ENCODE measurements at places on chromosomes 7 and 10. TPM values are rescaled to one million over a fixed set of nuclear protein-coding genes. Genes with fewer than 3 reads are reported as not detected.

- no peak for DNase-seq
- H3K27ac ChIP-seq = no peak overlapping the region
- peaks cover 6% of the 10 kb centered on the region for H3K36me3 ChIP-seq
These were observed 30.8 kb downstream of the PDIA4 start for GRCh38 chr7:148997497-148997896.

DNA sequence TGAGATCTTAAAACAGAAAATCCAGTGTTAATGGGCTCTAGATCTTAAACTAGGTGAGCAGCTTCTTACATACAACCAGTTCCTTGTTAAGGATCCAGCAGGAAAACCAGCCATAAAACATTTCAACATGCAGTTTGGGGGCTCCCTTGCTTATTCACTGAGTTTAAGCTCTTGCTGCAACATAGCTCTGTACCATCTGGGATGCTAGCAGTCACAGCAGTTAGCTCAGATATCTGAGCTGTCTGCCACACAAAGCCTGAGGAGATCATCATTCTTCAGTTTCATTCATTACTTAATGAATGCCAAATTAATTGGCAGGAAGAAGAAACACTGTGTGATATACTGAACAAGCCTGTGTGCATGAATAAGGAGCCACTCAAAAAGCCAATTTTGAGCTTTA is 62.8 kb downstream of the PODXL start:
- H3K4me3 ChIP-seq = no peak overlapping the region
- DNase-seq = no peak
- no peaks in the 10 kb centered on the region for H3K27me3 ChIP-seq
- H3K27ac ChIP-seq = no peak overlapping the region

- H3K27ac ChIP-seq = no peak overlapping the region
- no peak overlapping the region for H3K4me3 ChIP-seq
- peaks cover 12% of the 10 kb centered on the region for H3K4me1 ChIP-seq
- H3K36me3 ChIP-seq = no peaks in the 10 kb centered on the region
These were observed 35.7 kb downstream of the ITIH2 start for GRCh38 chr10:7738536-7739407.

DNA sequence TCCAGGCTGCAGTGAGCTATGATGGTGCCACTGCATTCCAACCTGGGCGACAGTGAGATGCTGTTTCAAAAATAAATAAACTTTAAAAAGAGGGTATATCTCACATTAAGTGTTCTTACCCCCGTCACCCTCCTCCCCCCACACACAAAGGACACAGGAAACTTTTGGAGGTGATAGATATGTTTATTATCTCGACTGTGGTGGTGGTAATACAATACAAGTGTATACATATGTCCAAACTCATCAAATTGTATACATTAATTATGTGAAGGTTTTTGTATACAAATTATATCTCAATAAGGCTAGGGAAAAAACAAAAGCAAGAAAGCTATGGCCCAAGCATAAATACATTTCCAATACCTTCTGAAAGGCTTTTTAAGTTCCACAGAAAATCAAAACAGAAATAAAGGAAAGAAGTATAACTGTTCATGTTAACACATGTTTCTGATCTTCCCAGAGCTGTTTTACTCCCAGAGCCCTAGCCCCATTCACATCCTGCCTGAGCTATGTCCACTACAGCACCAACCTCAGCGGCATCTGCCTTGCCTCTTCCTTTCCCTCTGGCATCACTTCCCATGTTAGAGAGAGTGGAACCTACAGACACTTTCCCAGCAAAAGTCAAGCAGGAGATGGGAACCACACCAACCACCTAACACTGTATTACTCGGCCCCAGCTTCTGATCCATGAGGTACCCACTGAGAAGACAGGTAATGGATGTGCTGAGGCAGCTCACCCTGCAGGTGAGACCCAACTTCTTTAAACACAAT is 48.1 kb downstream of the SGMS1 start:
- DNase-seq = no peak
- no peaks in the 10 kb centered on the region for H3K4me1 ChIP-seq
- no peaks in the 10 kb centered on the region for H3K36me3 ChIP-seq
- H3K27ac ChIP-seq = no peak overlapping the region
- no peaks in the 10 kb centered on the region for H3K27me3 ChIP-seq

DNA sequence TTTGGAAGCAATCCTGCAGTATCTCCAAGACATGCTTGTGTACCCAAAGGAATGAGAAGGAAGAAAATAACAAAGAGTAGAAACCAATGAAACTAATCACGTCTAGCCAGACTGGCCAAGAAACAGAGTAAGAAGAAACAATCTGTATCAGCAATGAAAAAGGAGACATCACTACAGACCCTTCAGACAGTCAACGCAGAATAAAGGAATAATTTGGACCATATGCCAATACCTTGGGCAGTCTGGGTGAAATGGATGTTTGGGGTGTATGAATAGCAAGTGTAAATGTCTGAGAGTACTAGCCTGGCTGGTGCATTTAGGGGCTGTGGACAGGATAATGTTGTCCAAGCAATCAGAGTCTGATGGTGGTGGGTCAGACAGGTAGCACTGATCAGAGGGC is 61.1 kb downstream of the SLC29A4 start:
- H3K4me3 ChIP-seq = no peak overlapping the region
- DNase-seq = no peak
- H3K27ac ChIP-seq = no peak overlapping the region
- H3K27me3 ChIP-seq = no peaks in the 10 kb centered on the region
- H3K4me1 ChIP-seq = peaks cover 6% of the 10 kb centered on the region
- peaks cover 69% of the 10 kb centered on the region for H3K36me3 ChIP-seq

FOXI2 gene
- total RNA-seq = not detected

- no peak for DNase-seq
These were observed 143.8 kb downstream of the AVL9 start for GRCh38 chr7:32639122-32639521.

GRCh38 chr7:17038783-17039170 is 157.0 kb upstream of the AGR3 start:
- H3K27me3 ChIP-seq = peaks cover 4% of the 10 kb centered on the region
- no peak overlapping the region for H3K4me3 ChIP-seq
- H3K4me1 ChIP-seq = peaks cover 38% of the 10 kb centered on the region
- peaks cover 4% of the 10 kb centered on the region for H3K36me3 ChIP-seq
- no peak overlapping the region for H3K27ac ChIP-seq

- no peak overlapping the region for H3K27ac ChIP-seq
- H3K4me3 ChIP-seq = no peak overlapping the region
- H3K4me1 ChIP-seq = no peaks in the 10 kb centered on the region
- H3K27me3 ChIP-seq = peaks cover 2% of the 10 kb centered on the region
These were observed 20.7 kb downstream of the PLPP4 start for GRCh38 chr10:120477743-120478141.

GRCh38 chr7:65744406-65744805 is 128.5 kb upstream of the VKORC1L1 start:
- H3K4me1 ChIP-seq = peaks cover 2% of the 10 kb centered on the region
- H3K4me3 ChIP-seq = no peak overlapping the region
- H3K27me3 ChIP-seq = no peaks in the 10 kb centered on the region
- H3K27ac ChIP-seq = no peak overlapping the region
- no peak for DNase-seq

DNA sequence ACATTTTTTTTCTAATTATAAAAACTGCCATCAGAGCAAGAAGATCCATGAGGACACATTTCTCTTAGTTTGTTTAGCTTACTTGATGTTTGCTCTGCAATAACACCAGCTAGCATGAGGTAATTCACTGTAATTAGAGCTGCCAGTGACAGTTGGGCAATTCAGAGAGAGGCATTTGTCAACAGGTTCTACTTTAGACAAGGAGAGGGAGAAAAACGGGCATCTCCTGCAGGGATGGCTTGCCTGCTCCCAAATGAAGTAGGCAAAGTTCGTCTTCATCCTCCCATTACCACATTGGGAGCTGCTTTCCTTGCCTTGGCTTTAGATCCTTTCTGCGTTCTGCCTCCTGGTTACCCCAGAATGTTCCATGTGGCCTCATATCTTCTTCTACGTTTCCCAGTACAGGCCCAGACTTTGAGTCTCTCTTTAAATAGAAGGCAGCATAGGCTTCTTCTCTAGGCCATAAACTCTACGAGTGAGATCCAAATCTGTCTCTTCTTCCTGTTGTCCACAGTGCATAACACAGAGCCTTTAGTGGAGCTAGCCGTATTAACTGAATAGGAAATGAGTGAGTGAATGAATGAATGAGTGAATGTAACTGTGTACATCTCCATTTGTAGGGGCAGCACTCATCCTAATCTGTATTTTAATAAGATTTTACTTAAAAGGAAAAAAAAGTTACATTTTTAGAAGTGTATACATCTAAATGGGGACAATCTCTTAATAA is 21.2 kb downstream of the ASB15 start:
- no peaks in the 10 kb centered on the region for H3K36me3 ChIP-seq
- no peaks in the 10 kb centered on the region for H3K4me1 ChIP-seq
- no peak overlapping the region for H3K27ac ChIP-seq
- H3K27me3 ChIP-seq = peaks cover 2% of the 10 kb centered on the region

GRCh38 chr10:43252783-43253341 is 14.0 kb downstream of the RASGEF1A start:
- H3K27me3 ChIP-seq = no peaks in the 10 kb centered on the region
- no peaks in the 10 kb centered on the region for H3K36me3 ChIP-seq
- no peak overlapping the region for H3K27ac ChIP-seq
- peak; percentile 19 for DNase-seq
- H3K4me3 ChIP-seq = no peak overlapping the region
- peaks cover 15% of the 10 kb centered on the region for H3K4me1 ChIP-seq

GRCh38 chr7:2509298-2509906 is 10.2 kb upstream of the LFNG start:
- no peak for DNase-seq
- H3K4me1 ChIP-seq = peaks cover 62% of the 10 kb centered on the region
- H3K27me3 ChIP-seq = no peaks in the 10 kb centered on the region

DNA sequence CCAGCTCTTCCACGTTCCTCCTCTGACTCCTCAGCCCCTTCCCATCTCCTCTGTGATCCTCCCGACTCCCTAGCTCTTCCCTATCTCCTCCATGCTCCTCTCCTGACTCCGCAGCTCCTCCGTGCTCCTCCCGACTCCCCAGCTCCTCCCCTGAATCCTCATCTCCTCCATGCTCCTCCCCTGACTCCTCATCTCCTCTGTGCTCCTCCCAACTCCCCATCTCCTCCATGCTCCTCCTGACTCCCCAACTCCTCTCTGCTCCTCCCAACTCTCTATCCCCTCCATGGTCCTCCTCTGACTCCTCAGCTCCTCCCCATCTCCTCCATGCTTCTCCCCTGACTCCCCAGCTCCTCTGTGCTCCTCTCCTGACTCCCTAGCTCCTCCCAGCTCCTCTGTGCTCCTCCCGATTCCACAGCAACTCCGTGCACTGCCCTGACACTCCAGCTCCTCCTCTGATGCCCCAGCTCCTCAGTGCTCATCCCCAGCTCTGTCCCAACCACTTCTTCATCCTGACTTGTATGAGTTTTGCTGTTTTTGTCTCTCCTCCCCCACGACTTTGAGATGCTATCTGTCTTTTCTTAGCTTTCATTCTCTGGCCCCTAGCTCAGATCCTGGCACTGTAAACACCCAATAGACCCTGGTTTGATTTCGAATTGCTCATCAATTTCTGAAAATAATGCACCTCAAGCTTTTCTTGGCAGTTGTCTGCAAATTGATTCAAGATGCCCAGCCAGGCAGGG is 38.3 kb downstream of the OAT start:
- no peaks in the 10 kb centered on the region for H3K36me3 ChIP-seq
- H3K27ac ChIP-seq = no peak overlapping the region
- H3K27me3 ChIP-seq = peaks cover 27% of the 10 kb centered on the region
- H3K4me1 ChIP-seq = no peaks in the 10 kb centered on the region
